ENCODE measurements at places on chromosomes 3 and 15.

DNA sequence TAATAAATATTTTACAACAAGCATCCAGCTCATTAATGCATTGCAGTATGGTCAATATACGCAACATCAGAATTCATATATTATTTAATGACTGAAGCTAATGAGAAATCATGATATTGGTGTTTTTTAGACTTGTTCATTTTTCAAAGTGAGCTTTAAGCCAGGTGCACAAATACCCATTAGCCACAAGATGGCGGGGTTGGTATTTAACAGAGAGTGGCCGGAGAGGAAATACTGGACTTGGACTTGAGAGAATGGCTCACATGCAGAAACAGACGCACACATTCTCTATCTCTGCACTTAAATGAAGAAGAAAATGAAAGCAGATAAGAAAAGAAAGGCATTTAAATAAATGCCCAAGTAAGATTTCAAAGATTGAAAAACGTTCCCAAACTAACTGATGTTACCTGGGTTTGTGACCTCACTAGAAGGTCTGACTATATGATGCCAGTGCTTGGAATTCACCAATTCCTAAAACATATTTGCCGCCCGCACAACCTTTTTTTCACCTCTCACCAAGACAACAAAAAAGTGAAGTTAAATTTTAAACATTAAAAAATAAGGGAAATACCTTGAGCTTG, 21.2 kb upstream of the CRBN start:
- DNase-seq = peak; percentile 69

GRCh38 chr3:153096731-153097131, 65.3 kb upstream of the RAP2B start:
- DNase-seq = no peak

GRCh38 chr3:45992821-45993221, 2.8 kb downstream of the FYCO1 start:
- DNase-seq = no peak

- peak; percentile 22 for DNase-seq
Observed at GRCh38 chr3:12027184-12027846, 23.1 kb downstream of the SYN2 start.

- DNase-seq = no peak
Observed at GRCh38 chr3:62567097-62568021, 194.0 kb upstream of the FEZF2 start.

GRCh38 chr3:172218350-172219323, 179.3 kb downstream of the FNDC3B start:
- DNase-seq = no peak

DNA sequence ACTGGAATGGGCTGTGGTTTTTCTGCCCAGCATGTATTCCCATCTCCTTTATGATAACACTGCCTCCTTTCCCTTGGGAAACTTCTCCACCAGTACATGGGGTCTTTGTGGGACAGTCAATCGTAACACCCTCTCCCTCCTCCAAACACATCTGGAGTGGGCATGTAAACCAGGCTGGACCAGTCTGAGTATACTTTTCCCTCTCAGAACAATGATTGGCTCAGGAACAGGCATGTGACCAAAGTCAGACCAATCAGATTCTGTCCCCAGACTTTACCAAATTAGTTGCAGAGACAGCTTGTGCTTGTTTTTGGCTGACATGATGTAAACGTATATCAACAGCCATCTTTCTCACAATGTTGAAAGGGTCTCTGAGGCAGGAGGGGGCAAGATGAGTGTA, 97.1 kb upstream of the CRBN start:
- no peak for DNase-seq

DNA sequence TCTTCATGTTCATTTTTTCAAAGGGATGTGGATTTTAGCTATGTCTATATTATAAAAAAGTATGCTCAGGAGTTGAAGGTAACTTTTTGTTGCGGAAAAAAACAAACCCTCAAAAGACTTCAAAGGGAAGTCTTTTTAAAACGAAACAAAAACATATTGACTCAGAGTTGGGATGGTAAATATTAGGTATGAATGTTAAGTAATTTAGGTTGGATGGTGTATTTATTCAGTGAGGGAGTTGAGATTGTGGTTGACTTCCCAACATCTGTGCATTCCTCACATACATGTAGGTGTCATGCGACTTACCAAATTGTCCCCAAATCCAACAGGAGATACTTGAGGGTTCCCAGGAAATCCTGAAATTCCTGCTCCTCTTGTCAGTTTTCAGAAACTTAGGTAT, 32.7 kb upstream of the PLSCR5 start:
- no peak for DNase-seq

GRCh38 chr3:111545349-111545748, 3.4 kb downstream of the CD96 start:
- no peak for DNase-seq

- DNase-seq = no peak
Observed at GRCh38 chr3:67858492-67858891, 204.1 kb upstream of the SUCLG2 start.

Data from KBM-7 (cell line).